ENCODE measurements at places on chromosomes 2 and 18.

DNA sequence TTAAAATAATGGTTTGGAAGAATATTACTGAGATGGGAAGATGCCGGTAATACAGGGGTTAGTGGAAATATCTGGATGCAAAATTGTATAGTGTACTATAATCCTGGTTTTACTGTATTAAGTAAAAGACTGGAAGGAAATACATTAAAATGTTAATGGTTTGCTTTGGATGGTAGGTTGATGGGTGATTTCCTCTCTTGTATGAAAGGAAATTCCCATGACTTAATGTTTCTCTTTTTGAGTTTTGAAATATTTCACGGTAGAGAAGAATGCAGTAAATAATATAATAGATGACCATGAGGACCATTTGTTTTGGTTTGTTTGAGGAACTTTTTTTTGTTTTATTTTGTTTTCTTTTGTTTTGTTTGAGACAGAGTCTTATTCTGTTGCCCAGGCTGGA lies 8.2 kb downstream of the SPTBN1 start:
- DNase-seq, result no peak

GRCh38 chr2:62296034-62296831 lies 100.3 kb downstream of the B3GNT2 start:
- no peak for DNase-seq

DNA sequence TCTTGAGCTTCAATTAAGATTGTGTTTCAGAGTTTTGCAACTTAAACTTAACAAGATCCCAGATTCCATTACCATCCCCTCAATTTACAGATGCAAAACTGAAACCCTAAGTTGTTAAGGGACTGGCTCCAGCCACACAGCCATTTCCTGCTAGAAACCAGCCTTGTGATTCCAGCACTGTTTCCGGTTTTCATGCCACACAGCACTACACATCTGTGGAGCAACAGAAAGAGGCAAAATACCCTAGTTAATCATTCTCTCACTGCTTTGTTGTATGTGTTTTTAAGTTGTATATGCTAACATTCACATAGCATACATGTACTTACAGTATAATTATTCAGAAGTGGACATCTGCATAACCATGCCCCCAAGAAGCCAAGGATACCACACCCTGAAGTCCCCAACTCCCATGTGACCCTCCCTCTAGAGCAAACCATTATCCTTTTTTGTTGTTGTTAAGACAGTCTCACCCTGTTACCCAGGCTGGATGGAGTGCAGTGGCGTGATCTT lies 87.4 kb downstream of the MYO5B start:
- no peak for DNase-seq

DNA sequence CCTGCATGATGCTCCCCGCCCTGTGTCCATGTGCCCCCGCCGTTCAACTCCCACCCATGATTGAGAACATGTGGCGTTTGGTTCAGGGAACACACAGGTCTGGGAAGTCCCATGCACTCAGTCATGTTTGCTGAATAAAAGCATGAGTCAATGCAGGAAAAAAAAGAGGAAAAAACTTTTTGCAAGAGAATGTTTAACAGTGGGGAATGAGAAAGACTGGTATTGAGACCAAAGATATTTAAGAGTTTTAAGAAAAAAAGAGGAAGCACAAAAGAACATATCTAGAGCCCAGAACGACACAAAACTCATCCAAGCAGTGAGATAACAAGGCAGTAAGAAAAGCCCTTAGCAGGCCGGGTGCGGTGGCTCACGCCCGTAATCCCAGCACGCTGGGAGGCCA lies 279.2 kb upstream of the THSD7B start:
- no peak for DNase-seq

- DNase-seq, result no peak
These were observed 92.7 kb upstream of the ASAP2 start for GRCh38 chr2:9113916-9114315.

- no peak for DNase-seq
These were observed 86.9 kb downstream of the SOS1 start for GRCh38 chr2:39033980-39034379.

GRCh38 chr2:24652265-24653182 lies 140.7 kb downstream of the PTRHD1 start:
- DNase-seq, result no peak

- DNase-seq, result no peak
These were observed 31.6 kb upstream of the TWIST2 start for GRCh38 chr2:238816291-238816690.

DNA sequence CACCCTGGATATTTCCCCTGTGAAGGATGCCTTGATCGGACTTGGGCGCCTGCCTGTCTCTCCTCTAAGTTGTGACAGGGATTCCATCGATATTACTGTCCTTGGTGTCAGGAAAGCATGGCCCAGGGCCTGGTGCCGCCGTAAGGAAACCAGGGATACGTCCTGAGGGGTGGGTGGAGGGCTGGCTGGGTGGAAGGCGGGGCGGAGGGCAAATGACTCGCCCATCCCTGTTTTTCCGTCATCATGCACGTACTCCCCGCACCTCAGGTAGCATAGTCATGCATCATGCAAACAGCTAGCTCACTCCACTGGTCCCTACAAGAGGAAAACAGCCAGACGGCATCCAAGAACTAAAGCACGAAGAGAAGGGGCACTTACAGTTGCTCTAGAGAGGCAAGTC lies 57.1 kb downstream of the PXDN start:
- no peak for DNase-seq

GRCh38 chr2:159620796-159621195 lies 4.4 kb upstream of the BAZ2B start:
- DNase-seq, result no peak

DNA sequence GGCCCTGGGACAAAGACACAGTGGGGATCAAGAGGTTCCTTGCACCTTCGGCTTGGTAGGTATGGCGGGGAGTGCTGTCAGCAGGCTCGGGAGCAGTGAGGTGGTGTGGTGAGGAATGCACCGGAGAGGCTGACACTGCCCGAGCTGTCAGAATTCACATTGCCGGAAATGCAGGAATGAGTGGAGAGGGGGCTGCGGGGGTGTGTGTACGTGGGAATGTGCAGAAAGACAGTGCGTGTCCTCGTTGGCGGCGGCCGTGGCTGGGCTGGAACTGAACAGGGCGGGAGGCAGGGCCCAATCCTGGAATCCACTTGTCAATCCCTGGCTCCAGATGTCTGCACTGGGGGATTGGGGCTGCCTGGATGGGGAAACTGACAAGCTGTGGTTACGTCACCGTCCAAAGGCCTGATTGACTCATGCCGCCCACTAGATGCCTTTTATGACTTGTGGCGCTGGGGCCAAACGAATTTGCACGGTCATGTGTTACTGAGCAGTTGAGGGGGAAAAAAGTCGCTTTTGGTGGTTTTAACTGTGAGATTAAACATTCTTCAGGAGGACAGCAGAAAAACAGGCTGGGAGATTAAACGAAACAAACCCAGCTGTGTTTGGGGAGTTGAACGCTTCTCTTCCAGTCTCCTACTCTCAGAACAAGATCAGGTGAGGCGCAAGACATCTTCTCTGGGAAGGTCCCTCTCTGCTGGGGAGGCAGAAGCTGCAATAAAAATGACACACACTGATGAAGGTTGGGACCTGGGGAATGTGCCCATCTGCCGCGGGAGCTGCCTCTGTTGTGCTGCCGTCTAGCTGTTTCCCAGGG lies 189.4 kb upstream of the GLI2 start:
- DNase-seq, result no peak

GRCh38 chr2:145927131-145927950 lies 1407.4 kb upstream of the ZEB2 start:
- no peak for DNase-seq

DNA sequence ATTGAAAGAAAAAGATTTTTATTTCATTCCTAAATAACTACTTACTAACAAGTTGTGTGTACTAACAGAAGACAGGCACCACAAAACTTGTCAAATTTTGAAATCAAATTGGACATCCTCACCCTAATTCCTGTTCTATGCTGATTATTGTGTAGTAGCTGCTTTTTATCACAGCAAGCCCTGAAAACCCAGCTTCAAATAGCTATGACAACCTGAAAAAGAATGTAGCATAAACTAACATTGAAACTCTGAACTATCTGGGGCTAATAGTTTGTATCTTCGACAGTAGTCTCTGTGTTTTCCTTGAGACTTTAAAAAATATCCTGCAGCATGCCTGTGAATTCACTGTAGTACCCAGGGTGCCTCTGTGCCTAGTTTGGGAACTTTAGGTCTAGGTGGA lies 122.6 kb downstream of the WDPCP start:
- DNase-seq, result no peak

GRCh38 chr2:86793752-86794151 lies 3.0 kb upstream of the CD8A start:
- DNase-seq, result no peak

GRCh38 chr2:30421026-30421603 lies 25.9 kb upstream of the LCLAT1 start:
- DNase-seq, result no peak

DNA sequence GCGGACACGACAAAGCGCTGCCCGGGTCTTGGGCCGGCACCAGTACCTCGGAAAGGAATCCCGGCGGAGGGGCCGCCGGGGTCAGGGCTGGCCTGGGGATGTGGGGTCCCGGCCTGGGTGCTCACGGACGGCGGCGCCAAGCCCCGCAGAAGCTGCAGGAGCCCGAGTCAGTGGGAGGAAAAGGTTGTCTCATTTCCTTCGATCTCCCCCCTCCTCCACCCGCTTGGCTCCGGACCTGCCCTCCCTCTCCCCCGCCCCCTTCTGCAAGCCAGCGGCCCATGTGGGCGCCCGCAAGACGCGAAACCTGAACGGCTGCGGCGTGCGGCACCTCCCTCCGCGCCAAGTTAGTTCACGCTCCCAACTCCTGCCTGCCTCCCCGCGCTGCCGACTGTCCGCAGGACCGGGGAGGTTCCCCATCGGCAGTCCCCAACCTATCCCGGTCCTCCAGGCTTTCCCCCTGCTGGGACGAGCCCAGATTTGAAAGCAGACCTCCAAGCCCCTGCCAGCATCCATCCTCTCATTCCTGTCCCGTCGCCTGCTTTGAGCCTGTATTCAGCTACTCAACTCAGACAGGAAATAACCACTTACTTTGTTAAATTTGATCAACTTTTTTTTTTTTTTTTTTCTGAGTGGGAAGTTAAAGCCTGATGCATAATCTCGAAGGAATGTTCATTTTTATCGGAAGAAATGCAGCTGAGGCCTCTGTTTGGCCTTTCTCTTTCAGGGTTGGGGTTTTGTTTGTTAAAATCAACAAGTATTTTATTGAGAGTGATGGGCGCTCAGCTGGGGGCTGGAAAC lies at the start of gene EVA1A:
TSS of gene EVA1A (minus strand) at position 172 of the 798 bp plus-strand sequence. CDS start 42,799 bp downstream, outside the sequence.
- DNase-seq, result no peak

- no peak for DNase-seq
These were observed 1403.3 kb upstream of the SLC39A10 start for GRCh38 chr2:194253528-194254259.

DNA sequence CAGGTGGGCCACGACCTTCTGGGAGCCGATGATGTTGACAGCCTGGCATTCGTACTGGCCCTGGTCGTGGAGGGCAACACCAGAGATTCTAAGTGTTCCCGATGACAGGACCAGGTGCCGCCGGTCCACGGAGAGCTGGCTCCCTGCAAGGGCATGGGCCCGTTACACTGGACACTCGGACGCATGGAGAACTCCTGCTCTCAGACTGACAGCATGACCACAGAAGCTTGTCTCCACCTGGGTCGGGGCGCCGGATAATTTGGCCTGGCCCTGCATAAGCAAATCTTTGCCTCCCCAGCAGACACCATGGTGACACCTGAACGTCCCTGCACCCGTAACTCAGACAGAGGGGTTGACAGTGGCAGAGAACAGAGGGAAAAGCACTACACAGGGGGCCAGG lies 80.7 kb downstream of the PXDN start:
- DNase-seq, result no peak

DNA sequence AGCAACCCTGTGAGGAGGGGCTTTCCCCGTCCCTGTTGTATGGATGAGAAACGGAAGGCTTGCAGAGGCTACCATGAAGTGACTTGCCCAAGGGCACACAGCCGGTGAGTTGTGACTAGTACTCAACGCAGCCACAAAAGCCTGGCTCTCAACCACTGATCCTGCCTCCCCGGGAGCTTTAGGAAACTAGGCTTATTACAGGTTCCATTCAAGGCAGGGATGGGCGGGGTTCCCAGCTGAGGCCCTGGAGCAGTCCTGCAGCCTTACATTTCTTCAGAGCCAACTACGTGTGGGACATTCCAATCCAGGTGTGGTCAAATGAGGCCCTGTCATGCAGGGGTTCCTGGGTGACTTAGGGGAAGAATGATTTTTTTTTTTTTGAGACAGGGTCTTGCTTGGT lies 59.6 kb downstream of the MEX3C start:
- DNase-seq, result no peak

- no peak for DNase-seq
These were observed 60.7 kb downstream of the SPTBN1 start for GRCh38 chr2:54516842-54517241.

- no peak for DNase-seq
These were observed 148.5 kb downstream of the FHOD3 start for GRCh38 chr18:36446059-36446458.

DNA sequence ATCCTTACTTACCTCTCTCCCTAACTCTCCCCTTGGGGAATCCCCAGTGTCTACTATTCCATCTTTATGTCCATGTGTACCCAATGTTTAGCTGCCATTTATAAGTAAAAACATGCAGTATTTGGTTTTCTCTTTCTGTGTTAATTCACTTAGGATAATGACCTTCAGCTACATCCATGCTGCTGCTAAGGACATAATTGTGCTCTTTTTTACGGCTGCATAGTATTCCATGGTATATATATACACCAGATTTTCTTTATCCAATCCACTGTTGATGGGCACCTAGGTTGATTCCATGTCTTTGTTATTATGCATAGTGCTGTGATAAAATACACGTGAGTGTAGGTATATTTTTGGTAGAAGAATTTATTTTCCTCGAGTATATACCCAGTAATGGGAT lies 24.3 kb upstream of the RIOK3 start:
- DNase-seq, result no peak

DNA sequence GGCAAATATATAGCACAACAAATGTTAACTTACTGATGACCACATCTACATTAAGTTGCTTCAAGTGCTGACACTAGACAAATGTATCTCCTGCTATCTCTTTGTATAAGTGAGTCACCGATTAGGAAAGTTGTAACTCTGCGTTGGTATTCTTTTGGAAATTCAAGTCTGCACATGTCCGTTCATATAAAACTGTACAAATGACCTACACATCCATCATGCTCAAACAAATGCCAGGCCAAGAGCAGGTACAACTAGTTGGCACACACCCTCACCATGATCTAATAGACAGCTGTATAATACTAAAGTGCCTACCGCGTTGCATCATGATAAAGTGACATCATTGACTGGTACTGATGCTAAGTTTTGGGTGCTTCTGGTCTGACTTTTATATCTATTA lies 141.1 kb downstream of the RBMS1 start:
- DNase-seq, result no peak

Data from central memory CD8-positive, alpha-beta T cell (primary cell).